ENCODE measurements at places on chromosomes 7 and 10.

GRCh38 chr7:134627109-134627774 lies 19.4 kb upstream of the BPGM start:
- no peak for DNase-seq

DNA sequence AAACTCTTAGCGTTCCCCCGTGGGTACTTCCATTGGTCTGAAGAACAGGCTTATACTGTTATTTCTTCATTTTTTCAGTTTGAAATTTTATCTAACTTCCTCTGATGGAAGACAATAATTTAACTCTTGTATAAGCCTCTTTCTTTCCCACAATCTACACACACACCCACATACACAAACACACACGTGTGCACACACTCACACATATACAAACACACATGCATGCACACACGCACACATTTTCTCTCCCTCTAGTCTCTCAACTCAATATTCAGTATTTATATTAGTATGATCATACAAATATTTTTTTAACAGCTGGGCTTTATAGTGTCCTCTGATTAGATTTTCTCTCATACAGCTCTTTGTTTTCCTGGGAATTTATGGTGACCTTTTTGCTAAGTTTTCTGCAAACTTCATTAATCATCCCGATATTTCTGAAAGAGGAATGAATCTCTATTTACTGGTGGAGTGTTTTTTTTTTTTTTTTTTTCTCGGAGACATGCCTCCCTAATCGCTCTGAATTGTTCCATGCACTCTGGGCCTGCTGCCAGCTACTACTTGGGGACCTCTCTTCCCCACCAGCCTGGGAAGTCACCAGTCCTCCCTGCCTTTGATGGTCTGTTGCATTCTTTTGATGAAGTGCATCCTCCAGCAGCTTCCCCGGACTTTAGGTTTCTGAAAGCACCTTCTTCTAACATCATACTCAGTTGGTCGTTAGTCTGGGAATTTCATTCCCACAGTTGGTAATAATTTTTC lies 75.5 kb downstream of the ZNF777 start:
- DNase-seq: no peak

GRCh38 chr10:108410236-108410635 lies 1245.7 kb upstream of the SORCS1 start:
- DNase-seq: no peak

GRCh38 chr10:51103554-51104217 lies 29.4 kb downstream of the PRKG1 start:
- no peak for DNase-seq

- peak; percentile 33 for DNase-seq
These were observed 196.1 kb upstream of the KLF14 start for GRCh38 chr7:130929896-130930659.

- DNase-seq: no peak
These were observed 42.0 kb downstream of the NRAP start for GRCh38 chr10:113621799-113622198.

DNA sequence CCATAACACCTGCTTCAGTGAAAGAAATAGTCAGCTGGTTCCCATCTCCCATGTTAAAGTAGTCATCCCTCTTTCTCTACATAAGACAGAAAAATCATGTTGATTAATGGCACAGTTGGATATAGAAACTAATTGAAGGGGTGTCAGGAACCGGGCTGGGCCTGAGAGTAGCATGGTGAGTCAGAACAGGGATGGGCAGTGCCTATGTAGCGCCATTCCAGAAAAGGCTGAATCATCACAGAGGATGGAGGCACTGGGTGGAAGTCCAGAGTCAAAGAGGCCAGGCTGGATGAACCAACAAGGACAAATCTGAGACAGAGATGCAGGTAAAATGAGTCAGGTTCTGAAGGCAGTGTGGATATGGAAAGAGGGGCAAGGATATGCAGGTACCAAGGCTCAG lies 201.2 kb downstream of the LHFPL3 start:
- DNase-seq: no peak

- no peak for DNase-seq
These were observed 307.3 kb downstream of the CRPPA start for GRCh38 chr7:16114071-16114470.

DNA sequence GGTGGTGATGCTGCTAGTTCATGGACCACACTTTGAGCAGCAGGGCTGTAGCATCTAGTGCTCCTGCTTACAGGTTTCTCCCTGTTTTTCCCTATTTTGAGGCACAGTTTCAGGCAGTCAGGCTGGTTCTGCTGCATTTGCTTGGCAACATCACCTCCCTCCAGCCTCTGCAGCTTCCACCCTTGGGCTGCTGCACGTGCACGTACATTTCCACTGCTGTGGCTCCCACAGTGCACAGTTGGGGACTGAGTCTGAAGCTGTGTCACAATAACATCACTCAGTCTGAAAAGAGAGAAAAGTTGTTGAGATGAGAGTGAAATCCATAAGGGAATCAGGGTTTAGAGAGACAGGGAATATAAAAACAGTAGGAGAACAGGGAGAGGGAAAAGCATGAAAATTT lies 230.7 kb upstream of the FZD1 start:
- no peak for DNase-seq

DNA sequence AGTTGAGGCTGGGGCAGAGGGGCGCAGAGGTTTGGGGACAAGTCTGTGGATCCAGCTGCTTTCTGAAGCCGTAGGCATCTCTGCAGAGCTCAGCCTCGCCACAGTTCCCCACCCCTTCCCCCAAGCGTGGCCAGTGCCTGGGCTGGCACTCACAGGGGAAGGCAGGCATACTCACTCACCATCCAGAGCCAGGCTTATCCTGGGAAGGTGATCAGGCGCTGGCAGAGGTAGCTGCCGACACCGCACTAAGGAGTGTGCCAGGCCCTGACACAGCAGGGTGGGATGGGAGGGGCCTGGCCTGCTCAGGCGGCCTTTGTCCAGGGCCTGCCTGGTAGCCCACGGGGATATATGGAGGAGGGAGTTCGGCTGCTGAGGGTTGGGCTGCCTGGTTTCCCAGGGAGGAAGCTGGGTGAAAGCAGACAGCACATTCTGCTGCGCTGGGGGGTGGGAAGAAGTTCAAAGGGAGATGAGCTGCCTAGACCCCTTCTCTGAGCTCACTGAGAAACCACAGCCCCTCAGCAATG lies 15.9 kb downstream of the VSIR start:
- peak; percentile 45 for DNase-seq

GRCh38 chr10:14803827-14804226 lies 29.1 kb upstream of the FAM107B start:
- DNase-seq: no peak

DNA sequence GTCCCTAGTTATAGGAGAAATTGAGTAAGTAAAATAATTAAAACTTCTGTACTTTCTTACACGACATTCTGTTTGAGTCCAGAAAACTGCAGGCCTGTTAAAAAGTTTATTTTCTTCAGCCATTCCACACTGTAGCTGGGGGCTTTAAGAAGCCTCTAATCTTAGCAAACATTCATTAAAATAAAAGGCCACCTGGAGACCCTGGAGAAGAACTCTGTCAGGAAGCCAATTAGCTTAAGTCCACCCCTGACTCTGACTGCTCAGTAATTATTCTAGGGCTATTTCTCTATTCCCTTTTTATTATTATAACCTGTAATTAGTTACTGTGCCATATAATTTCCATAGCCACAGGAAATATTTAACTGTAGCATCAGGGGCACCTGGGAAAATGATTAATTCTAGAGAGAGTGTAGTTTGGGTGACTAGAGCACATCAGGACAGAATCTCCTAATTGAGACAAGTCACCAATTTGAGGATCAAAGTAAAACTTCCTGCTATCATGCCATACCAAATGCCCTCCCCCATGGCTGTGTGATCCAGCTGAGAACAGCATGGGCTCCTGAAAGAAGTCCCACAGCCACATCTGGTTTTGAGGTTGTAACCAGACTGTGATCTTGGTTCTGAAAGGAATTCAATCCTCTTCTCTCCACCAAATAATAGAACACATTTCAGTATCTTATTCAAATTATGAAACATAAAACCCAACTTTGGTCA lies 1302.3 kb downstream of the XPNPEP1 start:
- no peak for DNase-seq

DNA sequence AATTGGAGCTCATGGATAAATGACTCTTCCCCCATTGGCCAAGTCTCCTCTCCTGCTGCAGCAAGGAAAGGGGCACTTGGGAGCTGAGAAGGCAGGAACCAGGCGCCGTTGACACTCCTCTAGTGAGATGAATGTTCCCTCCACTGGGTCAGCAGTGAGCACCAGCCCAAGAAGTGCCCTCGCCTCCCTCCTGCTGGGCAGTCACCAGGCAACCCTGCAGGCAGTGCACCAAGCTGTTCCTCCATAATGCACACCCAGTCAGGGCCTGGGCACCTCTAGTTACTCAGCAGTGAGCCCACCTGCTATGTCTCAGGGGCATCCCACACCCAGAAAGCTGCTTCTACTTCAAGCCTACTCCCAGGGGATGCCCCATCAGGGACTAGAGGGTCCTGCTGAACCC lies 84.3 kb downstream of the KCNMA1 start:
- no peak for DNase-seq

DNA sequence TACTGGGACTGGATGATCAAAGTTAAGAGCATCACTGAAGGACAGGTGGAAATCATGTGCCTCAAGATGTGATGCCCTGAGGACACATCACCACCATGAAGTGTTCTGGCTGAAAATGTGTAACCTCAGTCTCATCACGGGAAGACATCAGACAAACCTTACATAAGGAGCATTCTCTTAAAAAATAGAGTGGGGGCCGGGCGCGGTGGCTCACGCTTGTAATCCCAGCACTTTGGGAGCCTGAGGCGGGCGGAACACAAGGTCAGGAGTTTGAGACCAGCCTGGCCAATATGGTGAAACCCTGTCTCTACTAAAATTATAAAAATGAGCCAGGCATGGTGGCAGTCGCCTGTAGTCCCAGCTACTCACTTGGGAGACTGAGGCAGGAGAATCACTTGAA lies 65.6 kb downstream of the LOXL4 start:
- no peak for DNase-seq

DNA sequence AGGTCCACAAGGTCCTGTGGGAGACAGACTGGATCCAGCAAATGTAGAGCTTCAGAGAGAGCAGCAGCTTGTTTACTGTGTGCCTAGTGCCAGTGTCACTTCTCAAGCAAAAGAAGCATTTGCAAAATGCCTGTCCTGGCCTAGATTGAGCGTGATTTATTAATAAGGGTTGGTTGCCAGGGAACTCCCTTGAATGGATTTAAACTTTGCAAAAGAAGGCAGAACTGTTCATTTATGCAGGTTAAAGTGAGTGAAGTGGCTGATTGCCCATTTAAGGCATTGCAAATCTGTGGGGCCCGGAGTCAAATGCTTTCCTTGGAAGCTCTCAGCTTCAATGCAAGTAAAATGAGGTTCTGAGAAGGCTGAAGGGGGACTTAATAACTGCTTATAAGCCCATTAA lies 71.3 kb downstream of the CDHR3 start:
- DNase-seq: no peak

- DNase-seq: no peak
These were observed 90.3 kb upstream of the FAM133B start for GRCh38 chr7:92680442-92680841.

GRCh38 chr10:102770792-102771191 lies 27.0 kb downstream of the WBP1L start:
- DNase-seq: no peak

DNA sequence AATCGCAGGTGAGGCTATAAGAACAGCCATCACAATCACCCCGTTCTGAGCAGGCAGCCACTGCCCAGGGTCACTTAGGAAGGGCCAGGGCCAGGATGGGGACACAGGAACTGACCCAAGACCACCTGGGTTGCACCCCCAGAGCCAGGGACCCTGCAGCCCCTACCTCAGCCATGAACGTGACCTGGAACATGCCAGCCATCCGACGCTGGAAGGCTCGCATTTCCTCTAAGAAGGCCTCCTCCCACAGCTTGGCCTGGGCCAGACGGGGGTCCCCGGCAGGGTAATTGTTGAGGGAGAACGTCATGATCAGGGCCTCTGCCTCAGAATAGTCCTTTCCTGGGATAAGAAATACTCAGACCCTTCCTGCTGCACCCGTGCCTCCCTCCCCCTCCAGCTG lies 5.0 kb downstream of the NPC1L1 start:
- DNase-seq: no peak

- DNase-seq: peak; percentile 52
These were observed 41.5 kb downstream of the ASB4 start for GRCh38 chr7:95527033-95527775.

GRCh38 chr10:110168601-110169481 lies 38.6 kb upstream of the MXI1 start:
- DNase-seq: no peak

DNA sequence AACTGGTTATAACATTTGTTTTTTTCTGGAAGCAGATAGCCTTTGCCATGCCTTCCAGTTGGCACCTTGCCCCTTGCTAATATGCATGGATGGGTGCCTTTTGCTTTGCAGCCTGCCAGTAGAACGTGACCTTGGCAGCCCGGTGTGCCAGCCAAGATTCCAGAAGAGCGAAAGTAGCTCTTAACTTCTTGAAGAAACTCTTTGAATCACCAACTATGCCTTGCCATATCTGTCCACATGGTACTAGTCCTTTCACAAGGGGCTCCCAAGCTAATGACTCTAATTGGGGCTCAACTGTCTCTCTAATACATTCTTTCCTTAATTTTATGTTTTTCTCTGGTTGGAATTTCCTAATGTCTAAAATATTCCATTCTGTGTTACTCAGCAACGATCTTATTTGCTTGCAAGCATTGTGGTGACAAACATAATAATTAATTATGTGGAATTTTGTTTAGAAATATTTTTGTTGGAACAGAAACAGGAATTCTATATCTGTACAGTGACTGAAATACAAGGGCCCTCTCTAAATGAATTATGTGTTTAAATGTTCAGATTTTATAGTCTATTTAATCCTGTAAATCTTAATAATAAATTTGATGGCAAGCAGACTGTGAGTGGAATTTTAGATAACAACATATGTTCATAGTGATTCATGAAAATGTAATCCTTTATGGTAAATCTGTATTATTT lies 45.8 kb downstream of the HDAC9 start:
- DNase-seq: peak; percentile 23

DNA sequence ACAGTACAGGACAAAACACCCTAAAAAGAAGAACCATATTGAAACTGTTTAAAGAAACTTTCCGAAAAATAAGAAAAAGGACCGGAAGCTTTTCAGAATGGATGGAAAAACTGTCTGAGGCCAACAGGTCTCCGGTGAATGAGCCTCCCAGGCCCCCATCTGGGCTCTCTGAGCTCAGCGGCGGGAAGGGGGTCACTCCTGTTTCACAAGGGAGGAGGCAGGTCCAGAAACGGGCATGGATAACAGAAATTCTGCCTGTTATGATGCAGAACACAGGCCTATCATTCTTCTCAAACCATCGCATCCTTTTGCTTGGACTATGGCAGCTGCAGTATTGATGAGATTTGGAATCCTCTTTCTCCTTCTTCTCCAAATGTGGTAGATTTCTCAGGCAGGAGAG lies 58.9 kb upstream of the SHH start:
- DNase-seq: no peak

DNA sequence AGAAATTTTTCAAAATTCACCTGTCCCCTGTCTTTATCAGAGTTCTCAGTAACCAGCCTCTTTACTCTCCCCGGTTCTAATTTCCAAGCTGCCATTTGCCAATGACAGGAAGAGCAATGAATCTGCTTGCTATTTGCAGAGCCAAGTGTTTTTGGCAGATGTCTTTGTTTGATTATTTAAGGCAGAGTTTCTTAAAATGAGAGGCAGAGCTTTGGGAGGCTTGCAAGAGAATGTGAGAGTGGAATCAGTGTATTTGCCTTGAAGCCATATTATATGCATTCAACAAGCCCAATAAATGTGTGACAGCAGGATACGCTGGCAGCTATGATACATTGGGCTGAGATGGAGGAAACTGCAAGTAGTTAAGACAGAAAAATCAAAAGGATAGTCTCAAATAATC lies 196.5 kb downstream of the PHF14 start:
- no peak for DNase-seq

All from substantia nigra (tissue), 51 donors.